NCI-H1417 (cell line): ENCODE measurements at places on chromosomes 1 and 21.

DNA sequence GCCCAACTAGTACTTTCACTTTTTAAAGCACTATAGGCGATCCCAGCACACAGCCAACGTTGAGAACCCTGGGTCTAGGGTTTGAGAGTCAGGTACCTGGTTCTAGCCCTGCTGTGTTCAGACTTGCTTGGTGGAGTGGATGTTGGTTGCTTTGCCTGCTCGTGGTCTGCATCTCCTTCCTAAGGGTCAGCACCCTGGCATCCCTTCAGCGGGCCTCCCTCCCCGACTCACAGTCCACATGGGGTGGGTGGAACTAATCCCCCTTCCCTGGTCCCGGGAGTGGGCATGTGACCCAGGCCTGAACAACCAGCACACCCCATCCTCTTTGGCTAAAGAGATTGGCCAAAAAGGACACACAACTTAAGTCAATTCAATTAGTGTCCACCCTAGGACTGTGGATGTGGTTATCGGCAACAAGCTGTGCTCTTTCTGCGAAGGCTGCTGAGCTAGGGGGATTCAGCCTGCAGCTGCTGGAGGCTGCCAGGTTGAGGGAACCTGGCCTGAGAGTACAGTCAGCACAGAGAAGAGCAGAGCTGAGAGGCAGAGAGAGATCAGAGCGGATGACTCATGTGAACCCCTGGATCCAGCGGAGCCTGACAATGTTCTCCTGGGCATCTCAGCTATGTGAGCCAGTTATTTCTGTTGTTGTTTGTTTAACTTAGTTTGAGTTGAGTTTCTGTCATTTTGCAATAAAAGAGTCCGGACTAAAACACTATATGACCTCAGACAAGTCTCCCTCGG lies 138.9 kb downstream of the ACTL8 start:
- DNase-seq: no peak

DNA sequence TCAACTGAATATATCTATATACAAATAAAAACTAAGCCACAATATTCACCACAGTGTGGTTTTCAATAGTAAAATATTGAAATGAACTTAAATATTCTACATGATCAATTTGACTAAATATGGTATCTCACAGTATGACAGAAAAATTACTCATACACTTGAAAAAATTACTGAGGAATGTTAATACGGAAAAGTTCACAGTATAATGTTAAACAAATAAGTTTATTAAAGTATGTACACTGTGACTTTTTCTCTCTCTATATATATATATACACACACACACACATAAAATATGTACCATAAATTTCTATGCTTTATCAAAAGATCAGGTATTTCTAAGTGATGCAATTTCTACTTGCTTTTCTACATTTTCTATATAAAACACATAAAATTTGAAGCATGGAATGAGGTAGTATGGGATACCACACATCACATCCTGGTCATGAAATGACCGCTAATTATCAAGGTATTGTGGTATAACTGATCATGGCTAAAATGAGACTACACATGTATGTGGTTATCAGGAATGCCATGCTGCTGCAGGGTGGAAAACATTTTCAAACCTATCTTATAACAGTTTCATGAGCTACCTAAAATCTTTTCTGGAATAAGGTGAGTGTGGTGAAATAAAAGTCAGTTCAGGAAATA lies 102.3 kb downstream of the CDC42BPA start:
- DNase-seq: no peak

DNA sequence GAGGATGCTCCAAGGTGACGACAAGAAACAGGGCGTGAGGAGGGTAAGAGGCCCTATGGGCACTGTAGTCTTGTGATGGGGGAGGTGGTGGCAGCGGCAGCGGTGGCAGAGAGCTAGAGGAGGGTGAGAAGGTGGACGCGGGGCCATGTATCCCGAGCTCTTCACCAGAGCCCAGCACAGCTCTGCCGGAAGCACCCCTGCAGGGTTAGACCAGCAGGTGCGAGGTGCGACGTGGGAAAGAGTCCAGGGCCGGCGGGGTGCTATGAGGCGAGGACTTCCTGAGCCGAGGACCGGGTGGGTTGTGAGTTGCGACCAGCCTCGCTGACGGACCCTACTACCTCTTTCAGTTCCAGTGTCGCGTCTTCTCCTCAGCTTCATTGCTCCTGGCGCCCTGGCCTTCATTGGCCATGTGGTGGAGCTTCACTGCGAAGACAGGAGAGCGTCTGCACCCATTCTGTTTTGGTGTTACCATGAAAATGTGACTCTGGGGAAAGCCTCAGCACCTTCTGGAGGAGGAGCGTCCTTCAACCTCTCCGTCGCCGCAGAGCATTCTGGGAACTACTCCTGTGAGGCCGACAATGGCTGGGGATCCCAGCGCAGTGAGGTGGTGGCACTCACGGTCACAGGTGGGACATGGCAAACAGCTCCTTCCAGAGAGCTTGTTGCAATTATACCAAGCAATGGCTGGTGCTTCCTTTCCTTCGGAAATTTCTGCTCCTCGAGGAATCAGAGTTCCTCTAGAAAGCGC lies 67.9 kb upstream of the KIRREL1 start:
- no peak for DNase-seq

DNA sequence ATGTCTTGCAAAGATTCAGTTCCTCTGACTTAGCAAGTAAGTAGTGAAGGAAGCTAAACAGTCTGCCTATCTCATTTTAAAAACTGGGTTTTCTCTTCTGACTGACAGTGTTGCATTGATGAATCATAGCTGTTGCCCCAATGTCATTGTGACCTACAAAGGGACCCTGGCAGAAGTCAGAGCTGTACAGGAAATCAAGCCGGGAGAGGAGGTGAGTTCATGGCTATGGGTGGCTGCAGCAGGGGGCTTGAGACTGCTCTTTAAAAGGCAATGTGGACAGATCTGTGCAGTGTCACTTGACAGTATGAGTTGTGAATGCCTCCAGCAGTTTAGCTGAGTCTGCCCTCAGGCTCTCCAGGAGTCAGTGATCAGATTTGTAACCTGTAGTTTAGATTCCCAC lies 46.6 kb downstream of the SMYD2 start:
- no peak for DNase-seq

DNA sequence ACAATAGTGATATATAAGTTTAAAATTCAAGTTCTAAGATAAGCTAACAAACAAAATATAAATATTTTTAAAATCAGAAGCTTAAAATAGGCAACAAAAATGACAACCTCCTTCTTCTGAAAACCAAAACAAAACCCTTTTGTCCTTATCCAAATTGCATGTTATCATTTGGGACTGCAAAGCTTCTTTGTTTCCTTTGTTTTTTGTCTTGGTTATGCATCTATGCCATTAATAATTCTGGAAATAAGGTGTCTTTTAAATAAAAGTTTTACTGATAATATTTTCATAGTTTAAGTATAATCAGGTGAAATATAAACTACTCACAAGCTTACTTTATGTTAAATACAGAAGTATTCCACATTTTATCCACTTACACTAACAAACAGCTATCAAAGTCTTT lies 20.5 kb downstream of the ADSS2 start:
- DNase-seq: no peak

DNA sequence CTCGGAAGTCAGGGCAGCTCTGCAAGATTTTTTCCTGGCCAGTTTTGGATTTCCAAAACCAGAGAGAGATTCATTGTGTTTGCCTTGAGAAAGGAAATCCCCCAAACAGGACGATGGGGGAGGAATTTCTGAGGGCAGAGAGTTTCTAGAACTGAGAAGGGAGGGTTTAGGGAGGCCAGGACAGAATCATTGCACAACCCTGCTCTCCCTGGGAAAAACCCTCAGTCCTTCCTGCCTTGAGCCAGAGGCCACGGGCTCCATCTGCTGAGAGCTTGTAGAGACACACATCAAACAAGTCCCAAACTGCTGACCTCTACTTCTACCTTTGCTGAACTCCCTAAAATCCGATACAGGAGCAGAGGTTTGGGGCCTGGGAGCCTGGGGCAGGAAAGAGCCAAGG lies 99.7 kb downstream of the NMNAT2 start:
- DNase-seq: no peak

- no peak for DNase-seq
These were observed 11.0 kb upstream of the NBL1 start for GRCh38 chr1:19633106-19633505.

GRCh38 chr1:204409123-204409522 lies 2.5 kb downstream of the PPP1R15B start:
- DNase-seq: no peak

GRCh38 chr1:118978914-118979701 lies 9.0 kb downstream of the TBX15 start:
- no peak for DNase-seq

DNA sequence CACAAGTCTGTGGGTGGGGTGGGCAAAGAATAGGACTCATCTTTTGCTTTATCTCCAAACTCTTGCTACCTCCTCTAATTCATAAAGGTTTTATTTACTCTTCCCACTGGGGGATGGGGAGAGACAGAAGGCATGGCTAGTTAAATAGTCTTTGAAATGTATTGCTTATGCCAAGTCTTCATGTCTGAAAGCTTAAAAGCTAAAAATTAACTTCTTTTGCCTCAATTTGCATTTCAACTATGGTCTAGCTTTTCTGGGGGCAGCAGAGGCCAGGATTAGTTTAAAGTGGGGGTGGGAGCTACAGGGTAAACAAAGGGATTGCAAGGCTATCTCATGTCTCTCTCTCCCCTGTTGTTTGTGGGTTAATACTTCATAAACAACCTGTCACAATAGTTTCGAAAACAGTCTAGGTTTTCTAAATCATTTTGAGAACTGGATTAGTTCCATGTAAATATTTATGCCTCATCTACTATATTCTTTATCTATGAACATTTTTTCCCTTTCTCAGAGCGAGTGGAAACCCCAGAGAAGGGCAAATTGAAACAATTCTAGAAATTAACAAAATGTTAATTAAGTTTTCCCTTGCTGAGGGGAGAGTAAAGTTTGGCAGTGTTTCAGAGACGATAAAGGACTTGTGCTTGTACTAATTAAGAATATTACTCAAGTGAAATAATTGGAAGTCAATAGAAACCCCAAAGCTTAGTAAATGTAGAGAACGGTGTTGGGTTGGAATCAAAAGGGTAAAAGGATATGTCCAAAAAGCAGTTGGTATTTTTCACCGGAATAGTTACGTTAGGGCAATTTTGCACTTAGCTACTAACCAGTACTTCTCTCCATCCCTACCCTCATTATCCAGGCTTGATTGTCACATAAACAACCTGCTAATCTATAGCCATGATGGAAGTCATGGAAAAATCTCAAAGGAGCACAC lies 182.2 kb downstream of the GIPC2 start:
- DNase-seq: no peak

- no peak for DNase-seq
These were observed 59.3 kb downstream of the NCAM2 start for GRCh38 chr21:21057349-21058062.

DNA sequence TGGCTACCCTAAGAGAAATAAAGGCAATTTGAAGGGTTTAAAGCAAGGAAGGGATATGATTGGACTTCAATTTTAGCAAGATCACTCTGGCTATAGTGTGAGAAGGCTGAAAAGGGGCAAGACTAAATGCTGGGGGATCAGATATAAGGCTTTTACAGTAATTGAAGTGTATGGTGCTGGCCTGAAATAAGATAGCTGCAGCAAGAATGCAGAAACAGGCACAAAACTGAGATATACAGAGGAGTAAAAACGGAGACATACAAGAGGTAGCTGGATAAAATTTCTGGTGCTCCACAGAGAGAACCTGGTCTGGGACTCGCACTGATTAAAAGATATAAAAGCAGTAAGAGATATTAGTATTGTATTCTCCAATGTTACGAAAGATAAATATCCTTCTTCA lies 92.0 kb downstream of the DENND1B start:
- no peak for DNase-seq

DNA sequence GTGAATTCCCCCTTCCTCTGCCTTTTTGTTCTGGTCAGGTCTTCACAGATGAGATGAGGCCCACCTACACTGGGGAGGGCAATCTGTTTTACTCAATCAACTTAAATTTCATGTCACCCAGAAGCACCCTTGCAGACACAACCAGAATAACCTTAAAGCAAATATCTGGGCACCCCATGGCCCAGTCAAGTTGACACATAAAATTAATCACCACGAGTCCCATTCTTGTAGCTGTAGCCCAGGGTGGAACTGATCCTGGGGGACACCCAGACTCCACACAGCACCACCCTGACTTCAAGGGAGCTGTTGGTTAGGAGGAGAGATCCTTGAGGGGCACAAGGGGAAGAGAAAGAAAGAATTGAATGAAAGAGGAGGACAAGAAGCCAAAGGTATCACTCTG lies 23.1 kb downstream of the CAPN9 start:
- DNase-seq: no peak

GRCh38 chr1:44717653-44718052 lies 13.3 kb downstream of the RNU5D-1 start:
- DNase-seq: no peak

DNA sequence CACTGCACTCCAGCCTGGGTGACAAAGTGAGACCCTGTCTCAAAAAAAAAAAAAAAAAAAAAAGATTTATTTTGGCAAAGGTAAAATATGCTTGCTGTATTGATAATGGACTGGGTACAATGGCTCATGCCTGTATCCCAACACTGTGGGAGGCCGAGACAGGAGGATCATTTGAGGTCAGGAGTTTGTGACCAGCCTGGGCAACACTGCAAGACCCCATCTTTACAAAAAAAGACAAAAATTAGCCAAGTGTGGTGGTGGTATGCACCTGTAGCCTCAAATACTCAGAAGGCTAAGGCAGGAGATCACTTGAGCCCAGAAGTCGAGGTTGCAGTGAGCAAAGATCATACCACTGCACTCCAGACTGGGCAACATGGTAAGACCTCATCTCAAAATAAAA lies 6.3 kb downstream of the SF3A3 start:
- DNase-seq: no peak

- DNase-seq: peak; percentile 86
These were observed 234.1 kb upstream of the VAMP3 start for GRCh38 chr1:7536891-7537591.

GRCh38 chr1:48753293-48753692 lies 23.4 kb downstream of the BEND5 start:
- DNase-seq: no peak
